ENCODE measurements at places on chromosomes 6 and 20.
A peak's percentile ranks its signal among the peaks of the same experiment; 100 is the strongest.

DNA sequence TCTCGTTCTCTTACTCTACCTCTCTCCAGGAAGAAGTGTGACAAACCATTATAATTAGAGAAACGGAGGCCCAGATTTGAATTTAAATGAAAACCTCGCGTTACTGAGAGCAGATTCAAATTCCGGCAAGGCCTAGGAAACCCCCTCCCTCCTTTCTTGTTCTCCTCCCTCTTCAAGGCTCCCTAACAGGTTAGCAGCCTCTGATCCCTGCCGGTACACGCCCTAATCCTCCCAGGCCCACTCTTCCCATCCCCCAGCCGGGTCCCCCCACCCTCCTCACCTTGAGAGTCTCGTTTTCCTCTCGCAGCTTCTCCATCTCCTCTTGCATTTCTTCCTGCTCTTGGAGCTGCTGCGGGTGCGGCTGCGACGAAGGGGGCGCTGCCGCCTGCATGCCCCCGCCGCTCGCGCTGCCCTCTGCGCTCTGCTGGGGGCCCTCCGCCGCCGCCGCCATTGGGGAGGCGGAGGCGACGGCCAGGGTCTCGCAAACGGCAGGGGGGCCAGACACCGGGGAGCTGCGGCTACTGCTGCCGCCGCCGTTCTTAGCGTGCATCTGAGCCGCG lies 3.8 kb downstream of the MTCL3 start:
- H3K4me1 ChIP-seq, result peaks cover 29% of the 10 kb centered on the region
- peak overlapping the region; percentile 83 for H3K4me3 ChIP-seq
- H3K27ac ChIP-seq, result no peak overlapping the region
- no peaks in the 10 kb centered on the region for H3K36me3 ChIP-seq
- peak; percentile 11 for DNase-seq
- H3K27me3 ChIP-seq, result peaks cover 14% of the 10 kb centered on the region

DNA sequence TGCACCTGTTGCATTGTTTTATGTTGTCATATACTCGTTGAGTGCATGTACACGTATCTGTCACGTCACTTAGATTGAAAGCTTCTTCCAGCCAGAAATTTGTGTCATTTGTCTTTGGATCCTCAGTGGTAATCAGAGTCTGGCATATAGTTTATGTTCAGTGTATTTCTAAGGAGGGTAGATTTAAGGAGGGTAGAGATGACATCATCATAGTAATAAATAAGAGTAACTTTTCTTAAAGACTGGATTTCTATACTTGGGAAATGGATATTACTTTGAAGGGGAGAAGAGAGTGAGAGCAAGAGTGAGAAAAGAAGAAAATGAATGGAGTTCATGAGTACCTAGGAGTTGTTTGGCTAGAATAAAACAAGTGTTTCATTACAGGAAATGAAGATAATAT lies 255.0 kb upstream of the SASH1 start:
- H3K27me3 ChIP-seq, result no peaks in the 10 kb centered on the region
- H3K4me3 ChIP-seq, result no peak overlapping the region
- H3K27ac ChIP-seq, result no peak overlapping the region
- H3K36me3 ChIP-seq, result no peaks in the 10 kb centered on the region

DNA sequence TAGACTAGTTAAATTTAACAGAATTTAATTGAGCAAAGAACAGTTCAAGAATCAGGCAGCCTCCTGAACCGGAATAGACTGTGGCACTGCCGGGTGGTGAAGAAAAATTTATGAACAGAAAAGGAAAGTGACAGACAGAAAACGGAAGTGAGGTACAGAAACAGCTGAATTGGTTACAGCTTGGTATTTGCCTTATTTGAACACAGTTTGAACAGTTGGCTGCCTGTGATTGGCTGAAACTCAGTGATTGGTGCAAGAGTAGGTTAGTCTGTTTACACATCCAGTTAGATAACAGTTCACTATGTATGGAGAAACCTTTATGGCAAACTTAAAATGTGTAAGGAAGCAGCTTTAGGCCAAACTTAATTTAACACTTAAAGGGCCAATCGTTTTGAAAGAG lies 116.0 kb upstream of the CITED2 start:
- no peak overlapping the region for H3K27ac ChIP-seq
- peaks cover 7% of the 10 kb centered on the region for H3K4me1 ChIP-seq
- no peaks in the 10 kb centered on the region for H3K36me3 ChIP-seq
- DNase-seq, result peak; percentile 38

DNA sequence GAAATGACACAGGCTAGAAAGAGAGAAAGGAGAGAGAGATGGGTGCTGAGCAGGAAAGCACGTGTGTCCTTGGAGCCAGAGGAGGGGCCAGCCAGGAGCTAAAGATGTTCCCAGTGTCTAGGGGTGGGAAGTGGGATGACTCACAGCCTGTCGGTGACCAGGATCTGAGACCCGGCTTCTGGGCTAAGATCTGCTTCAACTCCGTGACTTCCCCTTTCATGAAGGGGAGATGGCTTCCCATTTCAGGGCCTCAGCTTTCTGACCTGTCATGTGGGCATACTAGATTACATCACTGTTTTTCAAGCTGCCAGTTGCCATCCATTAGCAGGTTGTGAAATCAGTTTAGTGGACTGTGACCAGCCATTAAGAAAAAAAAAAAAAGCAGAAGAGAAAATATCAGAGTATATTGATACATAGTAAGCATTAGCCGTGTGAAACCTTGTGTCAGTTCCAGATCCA lies 5.4 kb downstream of the TGM3 start:
- H3K4me1 ChIP-seq, result no peaks in the 10 kb centered on the region
- no peak for DNase-seq
- no peak overlapping the region for H3K27ac ChIP-seq
- H3K4me3 ChIP-seq, result no peak overlapping the region

DNA sequence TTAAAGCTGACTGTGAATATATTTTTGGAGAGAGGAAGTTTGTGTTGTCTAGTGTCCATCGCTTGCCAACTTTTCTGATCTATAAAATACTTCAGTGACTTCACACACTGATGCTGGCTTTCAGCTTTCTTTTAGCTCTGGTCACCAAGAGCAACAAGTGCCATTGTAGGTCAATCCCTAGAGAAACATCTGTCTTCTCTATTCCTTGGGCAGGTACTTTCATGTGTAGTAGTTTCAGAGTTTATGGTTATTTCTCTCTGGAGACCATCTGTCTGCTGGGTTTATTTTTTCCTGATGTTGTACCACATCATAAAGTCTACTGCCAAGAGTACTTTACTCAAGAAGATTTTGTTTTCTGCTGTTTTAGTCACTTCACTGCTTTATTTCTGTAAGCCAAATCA lies 249.9 kb downstream of the KHDC1L start:
- no peak overlapping the region for H3K27ac ChIP-seq
- DNase-seq, result no peak
- no peaks in the 10 kb centered on the region for H3K36me3 ChIP-seq
- H3K27me3 ChIP-seq, result no peaks in the 10 kb centered on the region
- H3K4me1 ChIP-seq, result no peaks in the 10 kb centered on the region

DNA sequence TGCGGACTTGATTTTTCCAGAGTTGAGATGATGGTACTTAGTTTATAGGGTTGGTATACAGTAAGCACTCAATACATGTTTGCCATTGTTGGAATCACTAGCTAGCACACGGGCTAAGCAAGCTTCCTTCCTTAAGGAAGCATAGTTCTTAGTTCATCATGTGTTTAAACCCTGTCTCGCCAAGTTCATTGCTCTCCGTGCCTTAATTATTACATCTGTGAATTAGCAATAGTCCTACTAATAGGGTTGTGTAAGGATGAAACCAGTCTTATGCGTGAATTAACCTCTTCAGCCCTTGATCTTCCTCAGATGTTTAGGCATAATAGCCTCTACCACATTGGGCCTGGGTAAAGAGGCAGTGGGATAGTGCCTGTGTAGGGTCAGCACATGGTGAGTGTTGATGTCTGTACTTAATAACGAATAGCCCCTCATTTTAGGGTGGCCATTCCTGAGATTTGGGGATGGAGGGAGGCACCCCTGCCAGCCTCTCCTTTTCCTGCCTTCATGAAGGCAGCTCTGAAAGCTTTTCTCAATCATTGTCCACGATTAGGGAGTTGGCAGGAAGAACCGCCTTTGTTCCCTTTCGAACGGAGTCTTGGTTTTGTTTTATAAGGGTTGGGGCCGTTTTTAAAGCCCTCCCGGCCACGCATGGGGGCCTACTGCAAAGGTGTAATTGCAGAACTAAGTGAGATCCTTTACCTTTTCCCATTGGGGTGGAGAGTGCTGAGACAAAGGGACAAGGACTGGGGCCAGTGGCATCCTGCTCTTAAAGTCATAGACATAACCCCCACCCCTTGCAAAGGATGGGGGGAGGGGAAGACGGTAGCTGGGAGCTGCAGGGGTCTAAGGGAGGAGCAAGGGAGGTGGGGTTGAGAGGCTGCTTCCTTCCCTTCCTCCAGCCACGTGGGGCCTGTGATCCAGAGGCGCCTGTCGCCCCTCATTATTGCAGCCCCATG lies 2.1 kb downstream of the DNMT3B start:
- H3K27ac ChIP-seq, result peak overlapping the region; percentile 76
- DNase-seq, result no peak
- no peaks in the 10 kb centered on the region for H3K36me3 ChIP-seq
- no peak overlapping the region for H3K4me3 ChIP-seq
- peaks cover 12% of the 10 kb centered on the region for H3K4me1 ChIP-seq
- H3K27me3 ChIP-seq, result no peaks in the 10 kb centered on the region

DNA sequence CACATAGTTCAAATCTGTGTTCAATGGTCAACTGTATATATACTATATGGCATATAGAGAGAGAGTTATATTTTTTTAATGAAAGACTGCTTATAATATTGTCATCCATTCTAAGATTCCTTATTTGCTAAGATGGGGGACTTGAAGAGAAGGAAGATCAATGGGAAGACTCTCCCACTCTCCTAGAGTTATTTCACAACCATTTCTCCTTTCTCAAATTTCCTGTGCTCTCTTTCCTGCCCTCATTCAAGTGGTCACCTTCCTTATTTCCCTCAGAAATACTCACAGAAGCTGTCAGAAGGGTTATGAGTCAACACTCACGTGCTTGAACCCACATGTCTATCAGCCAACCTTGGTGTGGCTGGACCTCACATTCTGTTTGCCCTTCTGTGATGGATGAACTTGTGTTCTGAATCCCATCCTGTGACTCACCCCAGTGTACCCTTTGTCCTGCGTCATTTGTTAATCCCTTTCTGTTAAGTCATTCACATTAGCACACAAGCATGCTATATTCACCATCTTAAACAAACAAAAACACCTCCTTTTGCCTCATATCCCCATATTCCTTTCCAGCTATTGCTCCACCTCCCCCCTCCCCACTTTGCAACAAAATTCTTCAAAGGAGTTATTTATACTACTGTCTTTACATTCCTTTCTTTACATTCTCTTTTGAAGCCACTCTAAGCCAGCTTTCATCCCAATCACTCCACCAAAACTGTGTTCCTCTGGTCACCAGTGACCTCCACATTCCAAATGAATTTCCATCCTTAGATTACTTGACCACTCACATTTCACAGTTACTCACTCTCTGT lies 279.3 kb upstream of the TCF21 start:
- no peaks in the 10 kb centered on the region for H3K4me1 ChIP-seq
- no peak overlapping the region for H3K4me3 ChIP-seq
- no peak for DNase-seq
- H3K27me3 ChIP-seq, result no peaks in the 10 kb centered on the region
- H3K36me3 ChIP-seq, result no peaks in the 10 kb centered on the region

All from CD8-positive, alpha-beta memory T cell (primary cell).